Left lung (tissue), 14 donors: ENCODE measurements at places on chromosomes 3 and 15. TPM values are rescaled to one million over a fixed set of nuclear protein-coding genes. Genes with fewer than 3 reads are reported as not detected.

GRCh38 chr15:92780843-92781242 is 119.3 kb upstream of the CHD2 start:
- no peak overlapping the region for H3K4me3 ChIP-seq
- DNase-seq, result no peak
- H3K36me3 ChIP-seq, result no peaks in the 10 kb centered on the region

GRCh38 chr15:62208884-62209283 is 43.8 kb upstream of the C2CD4B start:
- H3K27ac ChIP-seq, result no peak overlapping the region
- H3K4me3 ChIP-seq, result no peak overlapping the region
- H3K27me3 ChIP-seq, result no peaks in the 10 kb centered on the region
- no peaks in the 10 kb centered on the region for H3K36me3 ChIP-seq

DNA sequence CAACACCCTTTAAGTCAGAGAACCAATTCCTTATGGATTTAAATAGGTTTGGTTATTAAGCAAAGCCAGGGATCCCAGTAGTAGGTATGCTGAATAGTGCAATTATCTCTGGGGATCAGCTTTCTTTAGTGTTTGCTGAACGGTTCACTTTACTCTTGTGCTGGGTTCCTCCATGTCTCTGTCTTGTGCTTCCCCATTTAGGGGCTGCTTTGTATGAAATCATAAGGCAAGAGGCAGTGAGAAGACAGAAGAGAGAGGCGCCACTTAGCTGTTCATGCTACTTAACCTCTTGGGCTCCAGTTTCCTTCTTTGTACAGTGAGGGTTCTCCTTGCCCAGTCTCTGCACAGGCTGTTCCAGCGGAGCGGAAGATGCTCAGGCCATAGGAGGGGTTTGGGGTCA is 3.5 kb downstream of the ST6GAL1 start:
- H3K27me3 ChIP-seq, result no peaks in the 10 kb centered on the region
- H3K4me1 ChIP-seq, result peaks cover 42% of the 10 kb centered on the region
- no peak for DNase-seq
- peaks cover 4% of the 10 kb centered on the region for H3K36me3 ChIP-seq

GRCh38 chr3:171676601-171677175 is 133.6 kb downstream of the PLD1 start:
- DNase-seq, result no peak
- no peaks in the 10 kb centered on the region for H3K4me1 ChIP-seq
- H3K27me3 ChIP-seq, result no peaks in the 10 kb centered on the region
- no peaks in the 10 kb centered on the region for H3K36me3 ChIP-seq
- H3K4me3 ChIP-seq, result no peak overlapping the region

Gene EHD4
- 12.3 TPM for polyA plus RNA-seq

Gene FBXO40
- polyA plus RNA-seq, result 0.08 TPM
